Astrocyte of the cerebellum (primary cell): ENCODE measurements at places on chromosomes 3 and 15.

DNA sequence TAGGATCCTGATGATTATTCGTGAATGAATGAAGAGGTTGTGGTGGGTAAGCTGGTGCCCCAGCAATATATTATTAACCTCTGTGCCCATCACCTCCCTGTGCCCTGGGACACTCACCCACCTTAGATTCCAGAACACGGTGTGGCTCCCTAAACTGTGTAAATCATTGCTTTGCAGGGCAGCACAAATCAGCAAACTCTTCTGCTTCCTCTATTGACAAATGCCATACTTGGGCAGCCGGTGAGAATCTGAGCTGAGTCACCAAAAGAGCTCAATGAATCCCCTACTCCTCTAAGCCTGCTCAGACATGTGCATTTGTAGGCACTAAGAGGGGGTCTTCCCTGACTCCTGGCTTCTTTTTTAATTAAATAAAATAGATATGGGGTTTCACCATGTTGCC is 15.7 kb downstream of the UQCC5 start:
- DNase-seq: no peak

- peak; percentile 77 for DNase-seq
Measured at GRCh38 chr3:99172736-99173657, 271.5 kb upstream of the DCBLD2 start.

DNA sequence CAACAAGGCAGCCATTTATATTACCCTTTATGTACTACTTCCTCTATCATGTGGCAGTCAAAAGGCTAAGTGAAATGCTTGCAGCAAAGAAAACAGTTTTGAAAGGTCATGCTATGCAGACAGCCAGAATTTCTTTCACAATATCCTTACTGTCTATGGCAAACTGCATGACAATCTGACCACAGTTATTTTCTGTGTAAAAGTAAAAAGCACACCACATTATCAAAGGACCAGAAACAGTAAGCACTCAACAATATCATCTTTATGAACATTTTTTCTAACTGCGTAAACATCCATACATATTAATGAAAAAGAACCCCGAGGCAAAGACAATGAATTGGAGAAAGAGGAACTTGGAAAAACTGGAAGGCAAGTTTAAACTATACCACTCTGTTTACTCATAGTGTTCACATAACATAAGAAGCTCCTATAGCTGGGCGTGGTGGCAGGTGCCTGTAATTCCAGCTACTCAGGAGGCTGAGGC is 47.9 kb downstream of the PIK3CB start:
- DNase-seq: peak; percentile 26

GRCh38 chr3:169147238-169148008 is 516.1 kb downstream of the MECOM start:
- peak; percentile 40 for DNase-seq

DNA sequence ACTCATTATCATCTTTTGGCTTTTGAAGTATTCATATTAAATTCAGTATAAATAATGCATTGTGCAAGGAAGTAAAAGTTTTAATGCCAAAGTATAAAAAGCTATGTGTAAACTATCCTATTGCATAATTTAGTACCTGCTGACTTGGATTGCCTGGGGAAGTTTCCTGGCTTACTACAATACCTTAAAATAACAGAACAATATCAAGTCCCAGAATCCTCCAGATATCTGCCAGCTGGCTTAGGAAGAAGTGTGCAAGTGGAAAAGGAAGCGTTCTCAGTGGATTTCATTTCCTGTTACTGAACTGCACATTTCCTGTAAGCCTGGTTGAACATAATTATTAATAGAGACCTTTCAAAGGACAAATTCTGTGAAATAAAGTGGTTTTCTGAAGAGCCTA is 236.7 kb downstream of the ADAMTSL3 start:
- no peak for DNase-seq

GRCh38 chr3:152865668-152866245 is 30.8 kb downstream of the P2RY1 start:
- DNase-seq: no peak

DNA sequence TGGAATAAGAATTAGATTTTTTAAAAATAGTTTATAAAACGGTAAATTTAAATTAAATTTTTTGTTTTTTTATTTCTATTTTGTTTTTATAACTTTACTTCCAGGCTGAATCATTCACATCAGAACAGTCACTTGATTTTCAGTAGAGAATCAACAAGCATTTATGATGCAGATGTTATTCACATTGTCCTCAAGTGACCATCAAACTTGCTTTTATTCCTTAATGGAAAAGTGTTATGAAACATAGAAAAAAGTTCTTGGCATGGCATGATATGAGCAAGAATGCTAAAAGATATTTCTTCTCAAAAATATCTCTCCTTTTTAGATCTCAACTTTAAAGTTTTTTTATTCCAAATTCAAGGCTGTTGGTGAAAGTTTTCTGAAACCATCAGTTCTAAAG is 70.9 kb upstream of the TGFBR2 start:
- no peak for DNase-seq

DNA sequence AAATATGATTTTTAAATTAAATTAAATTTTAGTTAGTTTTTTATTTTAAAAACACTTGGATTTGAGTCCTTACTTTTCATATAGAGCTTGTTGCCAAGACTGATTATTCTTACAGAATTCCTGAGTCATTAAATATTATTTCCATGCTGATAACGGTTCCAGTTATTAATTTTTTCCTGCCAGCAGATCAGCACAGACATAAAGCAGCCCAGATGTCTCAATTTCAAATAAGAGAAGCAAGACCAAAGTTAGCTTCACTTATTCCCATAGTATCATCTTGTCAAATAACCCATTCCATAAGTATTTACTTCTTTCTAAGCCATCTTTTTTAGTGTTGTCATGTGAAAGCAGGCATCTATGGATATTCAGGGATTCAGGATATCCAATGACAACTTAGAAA is 75.3 kb downstream of the SSR3 start:
- DNase-seq: no peak

GRCh38 chr15:39400821-39401550 is 179.9 kb upstream of the THBS1 start:
- DNase-seq: no peak

- no peak for DNase-seq
Measured at GRCh38 chr3:107416886-107417285, 39.6 kb downstream of the CCDC54 start.

GRCh38 chr15:40930430-40931299 is 1.5 kb downstream of the DLL4 start:
- no peak for DNase-seq

DNA sequence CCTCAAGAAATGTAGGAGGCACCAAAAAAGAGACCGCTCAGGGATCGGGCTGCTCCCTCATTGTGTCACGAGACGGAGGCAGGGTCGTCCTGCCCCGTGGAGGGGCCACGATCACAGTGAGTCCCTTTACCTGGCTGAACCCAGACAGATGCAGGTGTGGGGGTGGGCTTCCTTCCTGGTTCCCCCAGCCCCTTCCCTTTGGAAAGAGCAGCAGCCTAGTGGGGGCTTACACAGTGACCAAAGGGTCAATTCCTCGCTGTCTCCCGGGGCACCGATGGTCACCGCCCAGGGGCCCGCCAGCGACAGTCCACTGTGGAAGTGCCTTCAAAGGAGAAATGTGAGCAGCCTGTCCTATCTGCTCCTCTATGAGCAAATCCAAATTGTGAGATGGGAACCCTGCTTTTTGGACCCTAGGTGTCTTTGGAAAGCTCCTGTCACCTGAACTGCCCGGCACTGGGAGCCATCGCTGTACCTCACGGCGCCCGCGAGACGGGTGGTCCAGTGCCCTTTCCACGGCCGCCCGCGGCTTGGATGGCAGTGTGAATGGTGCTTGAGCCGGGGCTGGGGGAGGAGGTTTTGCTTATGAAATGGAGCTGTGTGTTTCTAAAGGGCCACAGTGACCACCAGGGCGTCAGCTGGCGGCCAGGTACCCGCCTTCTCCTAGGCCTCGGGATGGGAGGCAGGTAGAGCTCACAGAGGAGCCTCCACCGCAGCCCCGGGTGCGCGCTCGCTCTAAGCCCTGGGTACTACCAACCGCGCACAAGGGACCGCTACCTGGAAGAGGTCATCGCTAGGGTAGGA is 155.7 kb downstream of the KLF13 start:
- no peak for DNase-seq

DNA sequence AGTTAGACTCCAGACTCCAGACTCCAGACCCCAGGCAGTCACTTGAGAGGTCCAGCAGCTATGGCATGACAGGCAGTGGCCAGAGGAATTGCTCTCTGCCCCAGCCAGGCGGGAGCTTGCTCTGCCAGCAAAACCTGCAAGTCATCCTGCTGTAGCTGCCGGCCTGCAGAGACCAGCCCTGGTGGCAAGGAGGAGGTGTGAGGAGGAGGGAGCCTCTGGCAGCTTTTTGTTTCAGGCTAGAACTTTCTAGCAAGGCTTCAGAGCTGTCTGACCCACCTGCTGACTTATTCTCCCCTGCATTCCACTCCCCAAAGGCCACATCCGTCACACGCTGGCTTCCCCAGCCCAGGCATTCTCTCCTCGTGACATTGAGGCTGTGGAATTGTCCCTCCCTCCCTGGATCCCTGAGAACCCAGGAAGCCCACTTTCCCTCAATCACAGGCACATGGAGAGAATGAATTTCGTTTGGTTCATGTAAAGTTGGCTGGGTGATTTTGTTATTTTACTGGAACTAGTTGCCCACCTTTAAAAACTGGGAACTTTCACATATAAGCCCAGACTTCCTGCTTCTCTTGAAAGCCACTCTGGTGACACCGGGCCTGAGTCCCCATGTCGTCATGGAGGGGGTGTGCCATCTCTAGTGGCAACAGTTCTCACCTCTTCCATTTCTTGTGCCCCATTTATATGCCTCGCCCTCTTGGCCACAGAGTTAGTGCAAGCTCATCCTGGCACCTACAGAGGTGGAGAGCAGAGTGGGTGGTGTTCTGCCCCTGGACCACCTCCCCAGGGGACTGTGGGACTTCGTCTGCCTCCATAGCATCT is 82.7 kb downstream of the ABHD5 start:
- DNase-seq: no peak

GRCh38 chr3:134846911-134847317 is 51.9 kb downstream of the EPHB1 start:
- DNase-seq: peak; percentile 36

DNA sequence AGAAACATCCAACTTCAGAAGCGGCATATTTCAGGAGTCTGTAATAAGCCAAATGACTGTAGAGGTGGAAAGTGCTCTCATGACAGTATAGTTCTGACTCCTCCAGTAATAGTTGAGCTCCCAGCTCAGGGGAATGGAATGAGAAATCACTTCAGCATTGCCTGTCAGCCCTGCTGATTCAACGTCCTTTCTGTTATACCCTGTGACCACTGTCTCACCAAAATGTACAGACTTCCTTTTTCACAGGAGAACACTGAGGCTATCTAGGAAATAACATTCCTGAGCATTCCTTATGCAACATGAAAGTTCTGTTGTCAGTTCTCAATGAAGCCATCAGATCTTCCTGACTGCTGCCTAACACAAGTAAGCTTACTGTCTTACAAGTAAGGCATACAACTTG is 284.5 kb upstream of the MME start:
- peak; percentile 56 for DNase-seq

- DNase-seq: no peak
Measured at GRCh38 chr3:153078826-153079225, 83.2 kb upstream of the RAP2B start.

DNA sequence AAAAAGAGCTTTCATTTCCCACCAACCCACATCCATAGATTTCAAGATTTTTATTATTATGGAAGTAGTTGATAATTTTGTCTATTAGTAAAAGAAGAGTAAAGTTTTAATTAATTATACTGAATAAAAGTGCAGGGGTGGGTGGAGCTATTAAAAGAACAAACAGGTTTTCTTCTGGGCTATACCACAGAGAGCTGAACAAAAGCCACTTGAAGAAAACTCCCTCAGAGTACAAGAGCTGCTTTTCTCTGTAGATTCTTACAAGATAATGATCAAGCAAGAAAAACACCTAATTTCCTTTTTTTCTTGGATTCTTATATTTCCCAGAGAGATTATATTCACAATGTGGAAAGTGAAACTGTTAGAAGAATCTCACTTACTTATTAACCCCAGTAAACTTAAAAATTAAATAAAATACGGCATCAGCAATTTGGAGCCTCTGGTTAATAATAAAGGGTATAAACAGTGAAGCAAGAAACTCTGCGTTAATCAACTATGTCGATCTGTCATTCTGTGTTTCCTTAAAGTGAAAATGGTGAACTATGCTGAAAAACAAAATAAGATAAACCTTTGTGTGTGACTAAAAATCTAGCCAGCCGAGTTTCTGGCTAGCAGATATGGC is 84.9 kb downstream of the THBS1 start:
- DNase-seq: no peak

GRCh38 chr3:157100608-157101396 is 59.1 kb downstream of the CCNL1 start:
- DNase-seq: no peak

DNA sequence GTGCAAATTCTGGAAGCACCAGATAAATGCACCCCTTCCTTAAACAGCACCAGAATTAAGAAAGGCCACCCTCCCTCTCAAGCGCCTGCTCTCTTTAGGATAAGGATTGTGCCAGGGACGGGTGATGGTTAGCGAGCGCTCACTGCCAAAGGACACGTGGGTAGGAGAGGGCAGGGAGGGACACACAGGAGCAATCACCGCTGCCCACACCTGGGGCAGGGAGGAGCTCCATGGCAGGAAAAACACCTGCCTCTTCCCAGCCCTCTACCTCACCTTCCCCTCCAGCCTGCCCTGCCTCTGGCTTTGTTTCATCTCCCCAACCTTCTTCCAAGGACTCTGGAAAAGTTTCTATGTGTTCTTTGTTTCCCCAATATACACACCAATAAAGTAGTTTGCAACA is 7.3 kb upstream of the SPATA12 start:
- no peak for DNase-seq

DNA sequence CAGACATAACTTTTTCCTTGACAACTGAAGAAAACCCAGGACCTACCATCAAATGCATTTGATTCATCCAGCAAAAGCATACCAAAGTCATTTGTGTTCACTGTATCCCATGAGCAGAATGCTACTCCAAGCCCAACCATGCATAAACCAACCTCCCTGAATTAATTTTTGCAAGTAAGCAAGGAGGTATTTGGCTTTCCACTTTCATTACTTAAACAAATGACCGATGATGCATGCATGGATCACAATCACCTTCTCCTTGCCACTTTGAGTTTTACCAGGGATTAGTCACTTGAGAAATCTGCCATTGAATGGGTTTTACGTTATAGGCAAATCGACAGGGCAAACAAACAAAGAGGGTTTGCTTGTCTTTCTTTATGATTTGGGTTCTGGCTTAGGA is 214.8 kb downstream of the FMN1 start:
- peak; percentile 82 for DNase-seq

GRCh38 chr15:44716983-44717602 is 5.8 kb downstream of the B2M start:
- no peak for DNase-seq
